T-helper 22 cell (primary cell): ENCODE measurements at places on chromosomes 4 and X.

- no peak for DNase-seq
Measured at GRCh38 chrX:69618803-69619202, 2.9 kb downstream of the EDA start.

DNA sequence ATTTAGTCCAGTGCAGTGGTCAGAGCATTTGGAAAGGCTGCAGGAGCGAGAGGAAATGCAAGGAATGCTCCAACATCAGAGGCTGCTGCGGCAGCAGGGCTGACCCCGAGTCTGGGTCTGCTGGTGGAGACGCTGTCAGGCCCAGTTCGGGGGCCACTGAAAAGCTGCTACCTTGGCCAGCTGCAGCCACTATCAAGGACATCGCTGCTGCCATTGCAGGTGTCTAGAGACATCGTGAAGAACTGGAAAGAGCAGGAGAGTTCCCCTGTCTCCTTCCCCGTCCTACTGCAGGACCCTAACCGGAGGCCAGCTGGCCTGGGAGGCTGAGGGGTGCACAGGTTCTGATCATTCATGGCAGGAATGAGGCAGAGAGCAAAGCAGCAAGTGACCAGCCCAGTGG lies 29.5 kb upstream of the GPR78 start:
- DNase-seq, result no peak

DNA sequence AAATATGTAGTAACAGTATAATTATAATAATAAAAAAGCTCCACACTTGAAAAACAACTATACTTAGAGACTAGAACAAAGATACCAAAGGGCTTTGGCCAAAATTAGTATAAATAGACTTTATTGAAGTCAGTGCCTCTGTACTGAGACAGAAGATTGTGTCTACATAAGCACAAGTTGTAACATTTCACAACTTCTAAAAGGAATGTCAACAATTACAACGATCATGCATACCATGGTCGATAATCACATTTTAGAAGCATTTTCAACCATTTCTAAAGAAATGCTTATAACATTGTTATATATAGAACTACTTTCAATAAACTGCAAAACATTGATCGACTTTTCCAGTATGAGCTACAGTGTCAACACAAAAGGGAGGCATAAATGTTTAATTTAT lies 57.0 kb downstream of the DHX15 start:
- DNase-seq, result no peak

DNA sequence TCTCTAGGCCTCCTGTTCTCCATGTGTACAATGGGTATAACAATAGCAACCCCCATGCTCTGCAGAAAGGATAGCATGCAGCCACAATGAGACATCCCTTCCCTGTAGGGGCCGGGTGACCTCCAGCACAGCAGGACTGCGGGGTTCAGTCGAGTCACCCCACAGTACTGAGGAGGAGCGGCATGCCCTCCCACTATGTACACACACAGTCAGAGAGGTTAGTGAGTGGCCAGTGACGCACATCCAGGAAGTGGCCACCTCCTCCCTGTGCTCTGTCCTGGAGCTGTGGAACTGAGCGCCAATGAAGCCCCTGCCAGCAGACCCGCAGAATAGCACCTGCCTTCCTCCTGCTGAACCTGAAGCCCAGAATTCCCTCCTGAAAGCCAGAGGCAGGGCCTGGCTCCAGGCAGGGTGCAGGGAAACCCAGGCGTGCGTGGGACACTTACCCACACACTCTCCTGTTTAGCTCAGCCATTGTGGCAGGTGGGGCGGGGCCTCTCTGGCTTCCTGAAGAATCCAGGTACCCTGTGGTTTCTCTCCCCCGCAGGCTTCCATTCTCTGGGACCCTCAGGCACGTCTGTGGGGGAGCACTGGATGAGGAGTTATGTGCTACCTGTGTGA lies 50.0 kb downstream of the WFS1 start:
- no peak for DNase-seq

GRCh38 chr4:17664755-17665154 lies 50.3 kb downstream of the MED28 start:
- DNase-seq, result no peak

GRCh38 chr4:141571362-141571761 lies 65.0 kb upstream of the IL15 start:
- no peak for DNase-seq

DNA sequence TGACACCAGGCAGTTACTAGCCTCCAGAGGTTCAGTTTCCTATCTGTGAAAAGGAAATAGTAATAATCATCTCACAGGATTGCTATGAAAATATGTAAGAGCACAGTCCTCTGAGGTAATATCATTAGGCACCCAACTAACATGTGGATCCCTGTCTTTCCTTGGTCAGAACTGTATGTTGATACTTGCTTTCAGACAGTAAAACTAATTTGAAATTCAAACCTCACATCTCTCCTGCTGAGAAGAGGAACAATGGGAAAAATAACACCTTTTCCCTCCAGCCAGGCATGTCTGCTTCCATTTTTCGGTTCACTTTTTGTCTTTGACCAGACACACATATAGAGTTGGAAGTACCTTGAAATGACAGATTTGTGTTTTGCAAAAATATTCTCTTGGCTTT lies 262.7 kb downstream of the IL15 start:
- DNase-seq, result no peak

GRCh38 chrX:153714256-153714655 lies 9.9 kb downstream of the BCAP31 start:
- DNase-seq, result no peak

DNA sequence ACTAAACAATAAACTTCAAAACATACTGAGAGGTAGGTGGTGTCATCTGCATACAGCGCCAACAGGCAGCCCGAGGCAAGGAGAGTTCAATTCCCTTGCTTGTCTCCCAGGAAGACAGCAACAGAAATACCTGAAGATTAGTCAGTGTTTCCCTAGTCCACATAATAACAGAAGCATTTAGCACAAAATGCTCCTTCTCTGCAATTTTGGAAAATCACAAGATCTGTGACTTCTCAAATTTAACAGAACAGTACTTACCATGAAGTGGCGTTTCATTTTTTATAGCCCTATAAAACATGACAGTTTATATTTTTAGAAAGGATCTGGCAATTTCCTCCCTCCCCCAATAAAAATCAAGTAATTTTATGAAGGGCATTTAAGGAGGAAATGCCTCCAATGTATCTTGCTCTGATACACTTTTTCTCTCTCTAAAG lies 67.1 kb upstream of the MYOZ2 start:
- DNase-seq, result no peak

DNA sequence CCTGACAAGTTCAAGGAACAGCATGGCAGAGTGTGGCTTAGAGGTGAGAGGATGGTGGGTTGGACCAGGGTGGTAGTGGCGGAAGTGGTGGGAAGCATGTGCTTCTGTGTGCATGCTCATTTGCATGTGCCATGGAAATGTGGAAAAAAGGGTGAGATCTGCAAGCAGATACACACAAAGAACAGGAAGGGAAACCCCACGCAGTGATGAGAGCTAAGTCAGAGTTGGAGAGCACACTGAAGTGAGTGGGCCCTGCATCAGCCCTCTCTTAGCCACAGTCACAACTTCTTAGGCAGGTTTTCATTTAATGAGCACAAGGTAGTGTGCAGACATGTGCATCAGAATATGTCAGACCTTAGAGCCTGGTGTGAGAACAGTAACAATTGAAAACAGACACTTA lies 483.8 kb downstream of the AFF2 start:
- DNase-seq, result no peak

DNA sequence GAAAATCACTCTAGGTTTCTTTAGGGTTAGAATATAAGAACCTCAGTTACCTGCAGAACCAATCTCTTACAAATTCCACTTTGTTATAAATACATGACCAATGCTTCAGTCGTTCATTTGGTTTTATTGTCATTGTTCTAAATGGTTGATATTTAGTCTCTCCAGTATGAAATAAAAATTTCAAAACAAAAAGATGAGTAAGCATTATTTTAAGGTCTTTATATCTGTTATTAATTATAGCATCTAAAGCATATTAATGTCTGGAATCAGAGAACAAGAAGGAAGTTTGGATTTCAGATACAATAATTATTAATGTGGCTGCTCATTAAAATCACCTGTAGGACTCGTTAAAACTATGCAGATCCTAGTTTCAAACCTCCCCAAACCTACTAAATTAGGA lies 265.4 kb upstream of the CXorf51A start:
- no peak for DNase-seq

DNA sequence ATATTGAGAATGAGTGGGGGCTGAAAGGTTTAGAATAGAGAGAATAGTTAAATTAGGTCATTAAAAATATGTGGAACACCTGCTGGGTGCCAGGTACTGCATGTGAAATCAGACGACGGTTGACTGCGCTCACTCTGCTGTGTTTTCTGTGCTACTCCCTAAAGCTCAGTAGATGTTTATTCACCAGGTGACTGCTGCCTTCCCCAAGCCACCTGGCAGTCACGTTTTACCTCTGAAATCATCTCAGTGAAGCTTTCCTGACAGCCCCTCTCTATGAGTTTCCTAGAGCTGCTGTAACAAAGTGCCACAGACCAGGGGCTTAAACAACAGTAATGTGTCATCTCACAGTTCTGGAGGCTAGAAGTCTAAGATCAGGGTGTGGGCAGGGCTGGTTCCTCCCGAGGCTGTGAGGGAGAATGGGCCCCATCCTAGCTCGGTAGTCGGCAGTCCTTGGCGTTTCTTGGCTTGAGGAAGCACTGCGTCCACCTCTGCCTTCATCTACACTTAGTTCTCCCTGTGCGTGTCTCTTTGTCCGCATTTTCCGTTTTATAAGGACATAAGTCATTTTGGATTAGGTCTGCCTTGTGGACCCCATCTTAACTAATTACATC lies 25.3 kb downstream of the ADD1 start:
- DNase-seq, result no peak

GRCh38 chr4:7581477-7581876 lies 146.7 kb upstream of the PSAPL1 start:
- DNase-seq, result no peak

DNA sequence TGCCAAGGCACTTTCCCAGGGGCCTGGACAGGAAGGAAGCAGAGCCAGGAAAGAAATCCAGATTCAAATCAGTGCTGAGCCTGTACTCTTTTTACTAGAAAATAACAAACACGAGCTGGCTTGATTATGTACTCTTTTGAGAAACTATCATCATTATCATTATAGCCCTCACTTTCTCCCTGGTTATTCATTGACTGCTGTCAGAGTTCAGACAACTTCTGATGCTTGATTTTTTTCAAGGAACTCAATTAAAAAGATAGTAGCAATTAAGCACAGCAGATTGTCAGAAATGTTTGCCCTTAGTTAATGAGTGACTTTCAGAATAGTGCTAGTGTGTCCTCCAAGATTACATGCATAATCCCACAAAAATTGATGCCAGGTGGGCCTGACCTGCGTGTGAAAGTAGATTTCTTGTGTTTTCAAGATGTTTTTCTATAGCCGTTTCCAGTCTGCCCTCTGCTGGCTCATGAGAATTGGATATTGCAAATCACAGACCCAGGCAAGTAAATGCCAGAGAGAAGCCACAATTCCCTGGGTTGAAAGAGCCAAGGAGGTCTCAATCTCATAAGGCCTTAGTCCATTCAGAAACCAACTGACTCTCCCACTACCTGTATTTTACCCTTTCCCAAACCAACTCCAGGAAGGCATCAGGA lies 14.3 kb upstream of the PNPLA4 start:
- DNase-seq, result no peak

DNA sequence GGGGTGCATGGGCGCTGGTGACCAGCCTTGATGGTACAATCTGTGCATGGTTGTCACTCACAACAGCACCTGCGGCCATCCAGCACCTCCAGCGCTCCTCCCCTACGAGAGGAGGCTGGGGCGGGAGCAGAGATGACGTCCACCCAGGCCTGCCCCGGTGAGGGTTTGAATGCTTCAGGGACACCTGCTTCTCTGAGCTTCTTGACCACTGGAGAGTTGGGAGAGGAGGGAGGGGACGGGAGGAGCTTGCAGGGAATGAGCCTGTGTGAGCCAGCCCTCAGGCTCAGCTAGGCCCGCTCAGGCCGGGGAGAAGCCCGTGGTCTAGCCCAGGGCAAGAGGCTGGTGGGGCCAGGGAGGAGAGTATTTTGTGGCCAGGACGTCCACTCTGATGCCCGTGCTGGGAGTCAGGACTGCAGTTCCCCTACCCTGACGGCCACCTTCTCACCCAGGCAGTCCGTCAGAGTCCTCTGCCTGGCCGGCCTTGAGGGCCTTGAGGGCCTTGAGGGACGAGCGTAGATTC lies 59.2 kb downstream of the CPZ start:
- no peak for DNase-seq

DNA sequence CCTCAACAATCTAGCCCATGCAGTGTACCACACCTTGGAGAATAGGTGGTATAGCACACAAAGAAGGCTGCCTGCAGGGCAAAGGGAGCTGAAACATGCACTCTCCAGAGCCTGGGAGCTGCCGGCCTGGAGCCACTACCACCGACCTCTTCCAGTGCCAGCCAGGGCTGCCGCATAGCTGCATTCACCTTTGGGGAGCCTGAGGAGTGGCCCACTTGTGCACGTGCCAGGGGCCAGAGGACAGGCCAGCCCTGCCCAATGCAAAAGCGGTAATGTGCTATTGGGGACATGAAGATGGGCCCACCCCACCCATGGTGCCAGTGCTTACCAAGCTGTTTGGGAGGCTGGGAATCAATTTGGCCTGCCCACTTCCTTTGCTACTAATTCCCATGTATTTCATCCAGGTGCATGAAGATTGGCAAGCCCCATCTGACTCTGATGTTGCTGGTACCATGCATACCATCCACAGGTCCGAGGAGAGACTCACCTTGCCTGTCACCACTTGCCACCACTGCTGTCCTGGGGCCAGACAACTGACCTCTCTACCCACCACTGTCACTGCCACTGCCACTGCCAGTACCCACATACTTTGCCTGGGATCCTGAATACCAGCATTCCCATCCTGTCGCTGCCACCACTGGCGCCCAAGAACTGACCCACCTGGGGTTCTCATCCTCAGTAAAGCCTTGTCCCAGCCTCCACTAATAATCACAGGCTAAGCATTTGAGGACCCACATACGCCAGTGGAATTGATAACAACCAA lies 506.9 kb downstream of the MAGEB5 start:
- DNase-seq, result no peak

DNA sequence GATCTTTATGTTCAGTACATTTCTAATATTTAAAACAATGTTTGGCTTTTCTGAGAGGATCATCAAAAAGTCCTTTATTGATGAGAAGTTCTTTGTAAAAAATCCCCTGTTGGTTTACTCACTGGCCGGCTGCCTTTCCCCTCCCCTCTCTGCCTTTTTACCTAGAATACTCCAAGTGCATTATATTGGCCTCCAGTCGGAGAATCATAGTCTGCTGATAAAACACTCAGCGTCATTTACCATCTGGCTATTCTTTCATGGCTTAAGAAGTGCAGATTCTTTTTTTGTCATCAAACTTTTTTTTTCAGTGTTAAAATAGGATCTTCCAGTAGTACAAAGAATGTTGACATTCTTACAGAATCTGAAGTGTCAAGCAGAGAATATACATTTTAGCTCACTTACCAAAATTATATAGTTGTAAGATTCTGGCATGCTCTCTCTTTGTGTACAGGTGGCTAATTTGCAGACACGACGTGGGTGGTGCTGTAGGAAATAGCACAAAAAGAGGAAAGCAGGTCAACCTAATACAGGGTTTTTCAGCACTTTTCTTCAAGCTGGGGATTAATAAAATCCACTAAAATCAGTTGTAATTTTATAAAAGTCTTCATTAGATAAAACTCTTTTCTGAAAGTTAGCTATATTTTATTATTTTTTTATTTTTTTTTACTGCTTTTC lies 731.8 kb downstream of the KCTD8 start:
- no peak for DNase-seq

- DNase-seq, result no peak
Measured at GRCh38 chrX:118654331-118654730, 73.1 kb upstream of the IL13RA1 start.
